ENCODE measurements at places on chromosomes 7 and 10.

- DNase-seq, result no peak
Observed at GRCh38 chr7:32680259-32681173, 185.2 kb downstream of the AVL9 start.

- no peak for DNase-seq
Observed at GRCh38 chr10:28559618-28560017, 26.7 kb downstream of the WAC start.

DNA sequence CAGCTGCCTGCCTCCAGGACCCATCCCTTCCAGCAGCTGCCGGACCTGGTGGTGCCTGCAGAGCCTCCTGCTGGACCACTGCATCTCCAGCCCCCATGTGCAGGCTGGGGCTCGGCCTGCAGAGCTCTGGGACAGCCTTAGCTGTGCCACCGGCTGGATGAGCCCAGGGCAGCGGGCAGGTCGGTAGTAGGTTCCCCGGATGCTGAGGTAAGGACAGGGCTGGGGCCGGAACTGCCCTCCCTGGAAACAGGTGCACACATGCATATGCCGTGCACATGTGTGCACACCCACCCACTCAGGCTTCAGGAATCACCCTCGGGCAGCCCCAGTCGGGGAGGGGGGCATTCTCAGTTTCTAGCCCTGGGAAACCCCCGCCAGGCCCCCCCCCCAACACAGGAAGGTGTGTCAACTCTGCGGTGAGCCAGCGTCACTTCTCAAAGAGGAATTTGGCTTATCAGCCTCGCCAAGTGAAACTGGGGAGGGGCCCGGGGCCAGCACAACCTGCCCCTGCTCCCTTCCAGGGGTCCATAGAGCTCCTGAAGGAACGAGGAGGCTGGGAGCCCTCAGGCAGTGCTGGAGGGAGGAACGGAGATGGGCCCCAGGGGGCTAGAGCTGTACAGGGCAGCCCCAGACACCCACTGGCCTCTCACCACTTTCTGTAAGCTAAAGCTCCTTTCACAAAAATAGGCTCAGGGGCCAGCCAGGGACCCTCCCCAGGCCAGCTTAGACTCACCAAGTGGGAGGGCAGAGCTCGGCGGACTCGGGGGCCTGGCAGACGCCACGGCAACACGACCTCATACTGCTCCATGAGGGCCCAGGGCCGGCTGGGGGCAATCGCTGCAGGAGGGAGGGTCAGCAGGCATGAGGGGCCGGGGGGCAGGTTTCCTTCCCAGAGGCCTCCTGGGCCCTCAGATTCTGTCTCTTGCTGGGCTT is 1.7 kb downstream of the ADAM8 start:
- peak; percentile 55 for DNase-seq

DNA sequence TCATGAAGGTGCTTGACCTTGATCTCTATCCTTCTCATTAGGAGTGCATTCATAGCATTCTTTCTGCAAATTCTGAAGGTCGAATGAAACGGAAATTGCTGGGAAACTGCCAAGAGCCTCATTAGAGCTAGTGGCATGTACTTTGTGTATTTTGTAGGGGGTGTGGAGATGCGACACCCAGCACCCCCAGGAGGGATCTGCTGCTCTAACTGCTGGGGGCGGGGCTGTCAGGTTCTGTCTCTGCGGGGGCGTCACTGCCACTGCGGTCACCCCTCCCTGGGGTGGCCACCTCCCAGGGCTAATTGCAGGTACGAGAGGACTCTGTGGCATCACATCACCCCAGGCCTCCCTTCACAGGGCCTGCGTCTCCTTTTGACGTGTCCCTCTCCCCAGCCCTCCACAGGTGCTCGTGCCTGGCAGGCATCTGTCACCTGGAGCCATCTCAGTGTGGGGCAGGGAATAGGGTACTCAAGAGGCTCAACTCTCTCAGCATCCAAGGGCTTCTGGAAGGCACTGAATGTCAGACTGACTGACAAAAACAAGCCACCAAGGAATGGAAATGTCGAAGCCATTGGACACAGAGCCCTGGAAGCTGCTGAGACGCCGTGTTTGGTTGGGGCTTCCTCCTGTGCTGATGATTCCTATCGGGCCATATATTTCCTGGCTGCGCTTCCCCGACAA is 151.1 kb downstream of the ACTR3B start:
- no peak for DNase-seq

DNA sequence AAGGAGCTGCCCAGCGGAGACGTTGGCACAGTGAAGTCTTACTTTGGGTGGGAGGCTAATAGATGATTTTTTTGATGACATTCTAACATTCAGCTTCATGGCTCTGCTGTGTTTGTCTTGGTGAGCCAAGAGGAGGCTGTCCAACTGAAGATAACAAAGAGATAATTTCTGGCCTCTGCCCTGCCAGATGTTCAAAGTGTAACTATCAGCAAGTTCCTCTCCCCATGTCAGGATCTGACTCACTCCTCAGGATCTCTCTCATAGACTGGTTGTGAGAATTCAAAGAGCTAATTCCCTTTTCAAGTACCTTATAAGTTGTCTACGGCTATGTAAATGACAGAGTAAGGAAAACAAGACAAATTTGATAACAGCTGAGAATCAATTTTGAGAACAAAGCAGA is 1340.9 kb downstream of the XPNPEP1 start:
- DNase-seq, result no peak

- no peak for DNase-seq
Observed at GRCh38 chr10:11080564-11080984, 62.9 kb downstream of the CELF2 start.

DNA sequence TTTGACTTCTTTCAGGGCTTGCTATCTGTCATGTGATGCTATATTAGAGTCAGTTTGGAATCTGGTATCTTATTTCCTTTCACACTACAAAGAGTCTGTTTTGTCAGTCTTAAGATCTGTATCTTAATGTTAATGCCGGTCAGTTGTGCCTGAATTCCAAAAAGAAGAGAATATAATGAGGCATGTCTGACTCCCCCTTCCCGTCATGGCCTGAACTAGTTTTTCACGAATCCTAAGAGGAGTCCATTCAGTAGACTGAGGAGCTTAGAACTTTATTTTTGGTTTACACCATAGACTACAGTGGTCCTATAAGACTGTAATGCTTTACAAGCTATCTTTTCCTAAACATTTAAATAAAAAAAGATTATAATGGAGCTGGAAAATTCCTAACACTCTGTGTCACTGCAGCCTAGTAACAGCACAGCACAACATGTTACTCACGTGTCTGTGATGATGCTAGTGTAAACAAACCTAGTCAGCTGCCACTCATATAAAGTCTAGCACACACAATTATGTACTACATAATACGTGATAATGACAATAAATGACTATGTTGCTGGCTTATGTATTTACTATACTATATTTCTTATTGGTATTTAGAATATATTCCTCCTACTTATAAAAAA is 50.6 kb downstream of the VPS41 start:
- DNase-seq, result no peak

DNA sequence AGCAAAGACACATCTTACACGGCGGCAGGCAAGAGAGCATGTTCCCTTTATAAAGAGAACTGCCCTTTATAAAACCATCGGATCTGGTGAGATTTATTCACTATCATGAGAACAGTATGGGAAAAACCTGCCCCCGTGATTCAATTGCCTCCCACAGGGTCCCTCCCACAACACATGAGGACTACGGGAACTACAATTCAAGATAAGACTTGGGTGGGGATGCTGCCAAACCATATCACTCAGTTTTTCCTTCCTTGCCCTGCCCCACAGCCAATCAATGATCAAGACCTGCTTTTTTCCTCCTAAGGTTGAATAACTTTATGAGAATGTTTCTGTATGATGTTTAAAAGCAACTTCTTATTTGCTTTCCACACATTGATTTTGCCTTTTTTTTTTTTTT is 3.1 kb upstream of the PTPRE start:
- DNase-seq, result no peak

GRCh38 chr7:116390363-116390762 is 109.2 kb upstream of the CAV2 start:
- DNase-seq, result no peak

GRCh38 chr7:45978010-45978681 is 57.1 kb upstream of the IGFBP3 start:
- no peak for DNase-seq

GRCh38 chr10:12799714-12800113 is 201.8 kb downstream of the CCDC3 start:
- no peak for DNase-seq

- no peak for DNase-seq
Observed at GRCh38 chr7:121182902-121183301, 145.9 kb upstream of the WNT16 start.

DNA sequence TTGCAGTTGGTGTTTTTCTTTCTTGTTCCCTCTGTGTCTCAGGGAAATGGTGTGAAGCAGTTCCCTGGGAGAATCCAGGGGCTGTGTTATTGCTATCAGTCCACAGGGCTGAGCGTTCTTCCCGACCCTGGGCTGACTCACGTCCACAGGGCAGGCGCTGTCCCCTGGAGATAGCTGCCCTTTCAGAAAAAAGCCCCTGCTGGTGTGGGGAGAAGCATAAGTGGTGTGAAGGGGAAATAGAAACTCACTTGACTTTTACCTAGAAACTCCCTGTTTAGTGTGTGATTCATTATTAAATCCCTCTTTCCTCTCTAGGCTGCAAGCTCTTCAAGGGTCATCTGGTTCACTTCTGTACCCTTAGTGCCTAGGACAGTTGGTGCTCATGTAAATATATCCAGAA is 63.3 kb upstream of the SMNDC1 start:
- DNase-seq, result no peak

GRCh38 chr10:58758321-58758720 is 245.6 kb downstream of the BICC1 start:
- DNase-seq, result no peak

- DNase-seq, result no peak
Observed at GRCh38 chr10:73519336-73519735, 23.5 kb upstream of the PPP3CB start.

GRCh38 chr7:33334349-33334748 is 205.0 kb downstream of the BBS9 start:
- no peak for DNase-seq

DNA sequence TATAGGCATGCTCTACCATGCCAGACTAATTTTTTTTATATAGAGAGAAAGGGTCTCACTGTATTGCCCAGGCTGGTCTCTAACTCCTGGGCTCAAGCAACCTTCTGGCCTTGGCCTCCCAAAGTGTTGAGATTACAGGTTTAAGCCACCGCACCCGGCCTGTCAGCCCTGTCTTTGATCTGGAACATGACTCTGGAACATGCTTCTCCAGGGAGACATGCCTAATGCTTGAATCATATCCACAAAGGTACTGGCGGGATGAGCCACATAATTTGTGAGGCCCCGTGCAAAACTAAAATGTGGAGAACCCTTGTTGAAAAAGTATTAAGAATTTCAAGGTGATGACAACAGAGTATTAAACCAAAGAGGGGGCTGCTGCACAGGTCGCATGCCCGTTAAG is 282.8 kb downstream of the ARHGAP12 start:
- DNase-seq, result no peak

DNA sequence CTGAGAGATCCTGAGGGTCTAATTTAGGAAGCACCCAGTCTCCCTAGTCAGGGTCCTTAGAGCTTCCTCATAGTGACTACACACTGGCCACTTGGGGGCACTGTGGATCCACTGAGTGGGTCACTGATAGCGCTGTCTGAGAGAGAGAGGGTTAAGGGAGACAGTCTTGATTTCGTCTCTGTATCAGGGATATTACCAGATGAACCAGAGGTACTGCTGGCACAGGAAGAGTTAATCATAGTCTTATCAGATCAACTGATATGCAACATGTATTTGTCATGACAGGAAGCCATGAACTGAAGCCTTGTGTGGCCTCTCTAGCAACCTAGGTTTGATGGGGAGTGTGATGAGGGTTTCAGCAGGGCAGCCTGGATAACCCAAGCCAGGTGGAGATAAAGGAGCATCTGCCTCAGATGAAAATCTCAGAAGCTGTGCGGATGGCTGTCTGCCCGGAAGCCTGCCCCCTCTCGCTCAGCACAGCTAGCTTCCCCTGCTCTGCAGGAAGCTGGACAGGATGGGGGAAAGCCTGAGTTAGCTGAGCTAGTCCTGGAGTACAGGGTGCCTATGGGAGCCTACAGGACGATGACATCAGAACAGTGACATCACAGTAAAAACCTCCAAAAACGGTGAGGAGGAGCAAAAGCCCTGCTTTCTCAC is 214.0 kb upstream of the PRSS1 start:
- DNase-seq, result peak; percentile 23

DNA sequence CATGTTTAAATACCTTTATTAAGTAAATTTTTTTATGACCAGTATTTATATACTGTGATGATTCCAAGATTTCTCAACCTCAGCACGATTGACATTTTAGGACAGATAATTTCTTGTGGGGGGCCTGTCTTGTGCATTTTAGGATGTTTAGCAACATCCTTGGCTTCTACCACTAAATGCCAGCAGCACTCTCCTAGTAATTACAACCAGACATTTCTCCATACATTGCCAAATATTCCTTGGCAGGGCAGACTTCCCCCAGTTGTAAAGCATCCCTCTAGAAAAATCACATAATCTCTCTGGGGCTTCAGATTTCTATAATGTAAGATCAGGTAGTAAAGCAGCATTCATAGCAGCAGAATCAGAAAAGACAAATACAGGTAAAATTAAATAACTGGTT is 7.8 kb upstream of the LIPM start:
- no peak for DNase-seq

- DNase-seq, result no peak
Observed at GRCh38 chr10:70891627-70892026, 3.3 kb upstream of the PCBD1 start.

DNA sequence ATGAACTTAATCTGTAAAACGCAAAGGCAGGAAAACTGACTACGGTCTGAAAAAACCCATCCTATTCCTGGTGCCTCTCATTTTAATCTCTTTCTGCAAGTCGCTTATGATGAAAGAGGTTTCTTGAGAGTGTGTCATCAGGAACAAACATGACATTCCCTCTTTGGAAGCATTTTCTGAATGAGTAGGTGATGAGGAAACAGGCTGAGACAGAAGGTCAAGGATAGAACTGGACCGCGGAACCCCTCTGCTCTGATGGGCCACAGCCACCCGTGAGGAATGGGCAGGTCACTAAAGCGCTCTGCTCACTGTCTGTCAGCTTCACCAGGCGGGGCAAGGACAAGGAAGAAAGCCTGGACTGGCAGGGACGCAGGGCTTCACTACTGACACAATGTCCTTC is 28.6 kb downstream of the BEND7 start:
- DNase-seq, result no peak

DNA sequence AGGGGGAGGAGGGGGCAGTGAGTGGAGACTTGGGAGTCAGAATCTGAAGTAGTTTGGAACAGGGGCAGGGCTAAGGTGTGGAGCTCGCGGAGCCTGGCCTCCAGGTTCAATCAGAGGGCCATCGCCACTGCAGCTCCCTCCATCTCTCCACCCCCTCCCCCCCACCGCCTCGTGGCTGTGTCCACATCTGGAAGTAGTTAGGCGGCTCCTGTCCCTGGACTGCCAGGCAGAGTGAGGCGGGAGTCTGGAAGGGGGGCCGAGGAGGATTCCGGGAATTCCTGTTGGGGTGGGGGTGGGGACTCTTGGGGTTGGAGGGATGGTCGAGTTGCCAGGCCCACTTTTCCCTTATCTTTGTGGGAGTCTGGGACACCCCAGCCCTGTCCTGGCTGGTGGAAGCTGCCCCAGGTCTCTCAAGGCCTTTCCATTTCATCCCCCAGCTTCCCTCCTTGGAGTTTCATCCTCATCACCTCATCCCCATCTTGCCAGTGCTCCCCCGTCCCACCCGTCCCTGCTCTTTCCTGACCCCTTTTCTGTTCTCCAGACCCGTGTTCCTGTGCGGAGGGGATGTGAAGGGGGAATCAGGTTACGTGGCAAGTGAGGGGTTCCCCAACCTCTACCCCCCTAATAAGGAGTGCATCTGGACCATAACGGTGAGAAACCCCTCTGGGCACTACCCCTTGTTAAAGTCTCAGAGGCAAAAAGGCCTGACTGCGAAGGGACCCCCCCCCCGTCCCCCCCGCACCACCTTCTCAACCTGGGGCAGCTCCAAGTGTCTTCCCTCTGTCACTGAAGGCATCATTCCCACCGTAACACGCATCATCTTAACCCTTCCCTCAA is 944 bp downstream of the PCOLCE start:
- no peak for DNase-seq
